ENCODE measurements at places on chromosomes 5 and 9. TPM values are rescaled to one million over a fixed set of nuclear protein-coding genes. Genes with fewer than 3 reads are reported as not detected.

PCDHGA7 gene
- total RNA-seq, result 1.8 TPM

CORO2A gene
- under 0.01 TPM for total RNA-seq

MEIKIN gene
- total RNA-seq, result not detected

CDK7 gene
- total RNA-seq, result 46.1 TPM

EIF4EBP3 gene
- total RNA-seq, result 2.6 TPM

PFN3 gene
- total RNA-seq, result 1.1 TPM

Measured in subcutaneous preadipocyte (primary cell).